Inflammatory macrophage (primary cell): ENCODE measurements at places on chromosomes 7 and 10.

- DNase-seq: peak; percentile 6
Observed at GRCh38 chr7:50962962-50963374, 180.3 kb upstream of the GRB10 start.

GRCh38 chr7:23462846-23463245, 7.4 kb downstream of the IGF2BP3 start:
- no peak for DNase-seq

DNA sequence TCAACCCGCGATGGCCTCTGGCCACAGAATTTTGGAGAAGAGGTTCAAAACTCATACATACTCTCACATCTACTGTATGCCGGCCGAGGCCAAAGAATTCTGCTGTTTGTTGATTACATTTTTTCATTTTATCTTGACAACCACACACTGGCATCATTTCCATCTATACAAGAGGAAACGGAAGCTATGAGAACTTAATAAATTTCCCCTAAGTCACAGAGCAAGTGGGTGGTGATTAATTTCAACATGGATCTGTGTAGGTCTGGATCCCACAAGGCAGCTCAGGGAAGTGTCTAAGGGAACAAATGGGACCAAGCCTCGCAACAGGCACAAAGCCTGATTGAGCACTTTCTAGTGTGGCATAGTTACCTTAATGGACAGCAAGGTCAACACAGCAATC, 18.0 kb downstream of the ELMO1 start:
- DNase-seq: peak; percentile 79

- DNase-seq: no peak
Observed at GRCh38 chr10:116259638-116260037, 13.4 kb downstream of the GFRA1 start.

GRCh38 chr7:87000344-87000743, 59.1 kb downstream of the ELAPOR2 start:
- no peak for DNase-seq

DNA sequence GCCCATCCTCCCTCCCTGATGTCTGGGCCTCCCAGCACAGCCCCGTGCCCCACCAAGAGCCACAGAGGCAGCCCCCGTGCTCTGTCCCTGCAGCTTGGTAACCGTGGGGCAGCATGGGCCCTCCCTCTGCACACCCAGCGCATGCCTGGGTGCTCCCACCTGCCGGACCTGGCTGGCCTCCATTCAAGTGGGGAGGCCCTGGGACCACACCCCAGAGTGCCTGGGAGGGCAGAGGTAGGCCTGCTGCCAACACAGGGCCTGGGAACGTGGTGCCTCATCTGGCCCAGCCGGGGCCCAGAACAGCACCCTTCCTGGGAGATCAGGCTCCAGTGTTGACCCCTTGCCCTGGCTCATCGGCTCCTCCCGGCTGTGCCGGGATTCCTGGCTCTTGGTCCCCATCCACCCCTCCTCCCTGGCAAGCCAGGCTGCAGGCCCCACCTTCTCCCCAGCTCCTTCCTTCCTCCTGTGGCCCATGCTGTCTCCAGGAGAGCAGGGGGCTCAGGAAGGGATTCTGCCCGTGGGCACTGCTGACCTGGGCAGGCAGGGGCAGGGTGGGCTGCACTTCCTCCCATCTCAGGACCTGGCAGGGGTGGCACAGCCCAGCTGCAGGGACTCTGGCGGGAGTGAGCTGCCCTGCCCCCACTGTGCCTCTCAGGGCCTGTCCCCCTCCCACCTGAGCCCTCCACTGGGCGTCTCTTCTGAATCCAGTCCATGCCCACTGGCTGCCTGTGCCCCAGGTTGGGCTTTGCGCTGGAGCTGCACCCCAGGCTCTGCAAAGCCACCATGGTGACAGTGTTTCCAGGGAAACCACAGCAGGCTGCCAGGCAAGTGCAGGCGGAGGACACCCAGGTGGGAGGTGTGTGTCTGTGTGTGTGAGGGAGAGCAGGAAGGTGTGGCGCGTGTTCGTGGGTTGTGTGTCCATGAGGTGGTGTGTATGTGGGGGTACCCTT, 32.6 kb downstream of the PWWP2B start:
- no peak for DNase-seq

DNA sequence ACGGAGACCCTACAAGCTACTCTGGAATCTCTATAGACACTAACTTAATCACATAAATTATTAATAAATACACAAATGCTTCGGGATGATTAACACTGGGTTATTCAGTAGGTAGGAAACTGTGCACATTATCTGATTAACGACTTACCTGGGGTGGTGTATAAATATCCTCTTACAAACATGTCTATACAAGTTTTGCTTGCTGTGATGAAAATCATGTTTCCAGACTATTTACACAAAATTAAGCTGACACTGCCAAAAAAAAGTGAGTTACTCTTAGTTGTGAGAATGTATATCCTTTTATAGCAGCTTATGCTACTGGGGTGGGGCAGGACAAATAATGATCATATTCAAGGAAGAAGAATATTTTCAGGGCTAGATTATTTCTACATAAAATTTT, 314.6 kb downstream of the C7orf25 start:
- no peak for DNase-seq

GRCh38 chr7:29099896-29100847, 46.2 kb downstream of the CPVL start:
- DNase-seq: no peak

DNA sequence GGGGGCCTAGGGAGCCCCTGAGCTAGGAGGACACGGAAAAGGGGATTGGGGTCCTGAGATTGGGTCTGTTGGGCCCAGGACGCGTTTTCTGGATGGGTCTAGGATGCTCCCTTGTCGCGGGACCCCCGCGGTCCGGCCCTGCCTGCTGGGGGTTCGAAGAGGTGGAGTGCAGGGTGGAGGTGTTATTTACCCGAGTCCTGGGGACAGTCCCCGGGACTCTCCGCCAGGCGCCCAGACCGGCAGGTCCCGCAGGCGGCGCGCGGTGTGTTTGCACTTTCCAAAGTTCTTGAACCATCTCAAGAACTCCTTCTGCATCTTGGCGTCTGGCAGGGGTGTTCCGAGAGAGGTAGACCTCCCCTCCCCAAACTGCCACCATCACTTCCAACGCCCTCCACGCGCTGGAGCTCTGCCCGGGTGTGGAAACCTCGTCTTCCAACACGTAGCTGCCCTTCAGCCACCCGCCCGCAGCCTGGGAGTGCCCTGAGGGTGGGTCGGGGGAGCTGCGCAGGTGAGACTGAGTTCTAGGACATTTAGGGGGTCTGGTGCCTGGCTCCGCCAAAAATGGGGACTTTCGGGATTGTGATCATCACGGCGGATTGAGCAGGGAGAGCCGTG, 569 bp downstream of the CAV1 start:
- no peak for DNase-seq

DNA sequence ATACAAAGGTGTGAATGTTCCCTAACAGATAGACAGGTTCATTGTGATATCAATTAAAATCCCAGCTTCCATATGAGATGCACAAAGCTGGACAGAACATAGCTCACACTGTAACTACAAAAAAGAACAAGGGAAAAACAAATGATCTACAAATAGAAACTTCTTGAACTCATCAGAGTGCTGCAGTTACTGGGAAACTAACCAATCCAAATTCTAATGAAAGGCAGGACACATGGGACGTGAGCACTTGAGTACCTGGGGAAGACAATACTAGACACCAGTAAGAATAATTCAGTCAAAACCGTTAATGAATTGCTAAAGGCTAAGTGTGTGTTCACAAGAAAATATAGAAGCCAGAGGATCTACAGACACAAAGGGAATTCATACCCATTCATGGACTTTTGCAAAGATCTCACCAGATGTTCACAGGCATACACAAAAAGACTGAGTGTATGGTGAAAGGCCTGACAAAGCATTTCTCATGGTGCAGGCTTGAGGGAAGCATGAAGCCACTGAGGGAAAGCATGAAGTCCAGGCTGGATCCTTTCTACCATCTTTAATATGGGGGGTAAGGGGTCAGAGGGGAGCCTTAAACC, 7.8 kb upstream of the GPR22 start:
- no peak for DNase-seq

- DNase-seq: no peak
Observed at GRCh38 chr7:74069086-74069541, 14.5 kb upstream of the LIMK1 start.

DNA sequence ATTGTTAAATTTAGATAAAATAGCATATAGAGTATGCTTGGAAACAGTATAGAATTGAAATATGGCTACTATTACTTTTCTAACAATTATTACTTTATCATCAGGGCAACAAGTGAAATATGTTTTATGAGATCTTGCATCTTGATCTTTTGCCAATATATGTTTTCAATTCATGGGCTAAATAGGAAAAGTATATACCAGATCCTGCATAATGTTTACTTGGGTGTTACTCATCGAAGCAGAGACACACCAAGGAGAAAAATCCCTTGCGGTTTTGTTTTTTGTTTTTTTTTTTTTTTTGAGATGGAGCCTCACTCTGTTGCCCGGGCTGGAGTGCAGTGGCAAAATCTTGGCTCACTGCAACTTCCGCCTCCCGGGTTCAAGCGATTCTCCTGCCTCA, 541.4 kb downstream of the SUGCT start:
- DNase-seq: no peak

DNA sequence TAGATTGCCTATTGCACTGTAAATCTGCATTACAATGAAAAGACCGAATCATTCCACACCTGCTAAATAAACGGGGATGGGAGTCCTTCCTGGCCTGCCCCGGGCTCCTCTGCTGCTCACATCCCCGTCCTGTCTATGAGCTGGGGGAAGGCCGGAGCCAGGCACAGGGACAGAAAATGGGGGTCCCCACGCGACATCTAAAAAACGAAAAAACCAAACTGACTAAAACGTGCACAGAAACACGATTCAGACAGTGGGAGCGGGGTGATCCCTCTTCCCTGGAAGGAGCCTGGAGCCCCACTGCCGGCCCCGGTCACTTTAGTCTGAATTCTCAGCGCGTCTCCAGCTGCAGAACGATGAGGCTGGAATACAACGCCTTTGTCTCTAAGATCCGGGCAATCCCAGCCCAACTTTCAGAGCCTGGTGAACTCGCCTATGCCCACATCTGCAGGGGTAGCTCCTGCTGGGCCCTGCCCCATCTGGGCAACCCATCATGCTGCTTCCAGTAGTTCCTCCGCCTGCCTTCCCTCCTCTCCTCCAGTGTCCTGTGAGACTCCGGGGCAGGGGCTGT, 78.0 kb downstream of the ADARB2 start:
- DNase-seq: no peak

GRCh38 chr10:10725196-10725595, 292.5 kb upstream of the CELF2 start:
- no peak for DNase-seq

GRCh38 chr7:149741629-149742028, 31.8 kb downstream of the ZNF467 start:
- DNase-seq: peak; percentile 23

DNA sequence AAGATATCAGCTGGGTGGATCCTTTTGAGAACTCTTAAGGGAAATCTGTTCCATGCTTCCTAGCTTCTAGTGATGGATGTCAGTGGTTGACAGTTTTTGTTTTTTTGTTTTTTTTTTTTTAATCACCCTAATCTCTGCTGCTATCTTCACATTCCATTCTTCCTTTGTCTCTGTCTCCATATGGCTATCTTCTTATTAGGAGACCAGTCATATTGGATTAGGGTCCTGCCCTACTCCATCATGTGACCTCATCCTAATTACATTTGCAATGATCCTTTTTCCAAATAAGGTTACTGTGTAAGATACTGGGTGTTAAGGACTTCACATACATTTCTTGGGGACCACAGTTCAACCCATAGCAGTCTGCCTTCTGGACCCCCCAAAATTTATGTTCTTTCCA, 69.7 kb downstream of the MLLT10 start:
- no peak for DNase-seq

DNA sequence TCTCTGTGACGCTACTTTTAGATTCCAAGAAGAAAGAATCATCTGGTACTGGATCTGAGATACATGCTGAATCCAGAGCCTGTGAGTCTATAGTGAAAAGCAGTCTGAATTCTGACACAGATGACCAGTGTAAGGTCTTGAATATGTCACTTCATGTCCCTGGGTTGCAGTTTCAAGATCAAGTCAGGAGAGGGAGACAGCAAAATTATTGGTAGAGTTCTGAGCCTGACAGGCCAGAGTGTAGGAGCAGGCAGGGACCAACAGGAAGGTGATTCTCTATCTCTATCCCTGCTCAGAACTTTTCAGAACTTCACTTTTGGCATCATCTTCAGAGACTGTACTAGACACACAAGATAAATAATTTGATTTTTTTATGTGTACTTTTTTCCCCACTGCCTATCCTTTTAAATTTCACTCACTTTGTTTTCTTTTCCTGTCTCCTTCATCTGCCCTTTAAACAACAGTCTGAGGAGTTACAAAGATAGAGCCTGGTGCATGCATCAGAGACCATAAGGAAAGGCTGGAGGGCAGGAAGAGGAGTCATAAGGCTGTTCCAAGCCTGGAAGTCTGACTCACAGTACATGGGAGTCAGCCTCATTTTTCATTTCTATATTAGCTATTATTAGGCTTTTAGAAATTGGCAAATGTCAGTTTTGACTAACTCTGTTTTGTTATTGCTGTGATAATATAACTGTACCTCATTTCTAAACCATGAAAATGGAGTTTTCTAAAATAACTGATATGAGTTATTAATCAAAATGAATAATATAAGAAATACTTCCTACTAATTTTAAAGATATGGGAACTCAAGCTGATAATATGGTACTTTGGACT, 120.2 kb upstream of the TMEM229A start:
- DNase-seq: peak; percentile 2

GRCh38 chr10:35234073-35234472, 102.2 kb upstream of the CCNY start:
- no peak for DNase-seq

DNA sequence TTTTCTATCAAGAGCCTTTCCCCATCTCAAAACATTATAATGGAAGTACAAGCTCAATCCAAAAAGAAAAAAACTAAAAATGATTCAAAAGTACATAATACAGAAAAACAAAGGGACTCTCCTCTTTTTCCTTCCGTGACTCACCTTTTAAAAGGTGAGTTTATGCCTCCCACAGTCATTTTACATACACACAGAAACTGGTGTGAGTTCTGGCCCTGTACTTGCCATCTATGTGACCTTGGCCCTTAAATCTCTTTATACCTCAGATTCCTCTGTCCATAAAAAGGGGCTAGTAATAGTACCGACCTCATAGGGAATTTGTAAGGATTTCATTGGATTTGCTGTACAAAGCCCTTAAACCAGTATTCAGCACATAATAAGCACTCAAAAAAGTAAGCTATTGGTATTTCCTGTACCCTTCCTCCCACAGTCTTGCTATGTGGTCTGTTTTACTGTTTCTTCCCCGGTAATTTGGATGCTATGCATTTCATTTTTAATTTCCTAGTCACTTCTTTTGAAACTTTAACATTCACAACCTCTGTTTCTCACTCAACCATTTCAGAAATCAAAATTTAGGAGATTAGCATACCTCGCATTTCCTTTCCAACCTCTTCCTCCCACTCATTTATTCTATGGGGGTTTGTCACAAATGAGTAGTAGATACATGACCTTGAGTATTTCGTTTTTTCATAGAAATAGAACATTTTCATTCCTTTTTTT, 39.0 kb downstream of the STK17A start:
- no peak for DNase-seq

- DNase-seq: no peak
Observed at GRCh38 chr10:124429576-124429975, 10.9 kb upstream of the OAT start.

- no peak for DNase-seq
Observed at GRCh38 chr7:38382684-38383083, 109.2 kb upstream of the TARP start.

- DNase-seq: no peak
Observed at GRCh38 chr10:31816318-31816717, 112.3 kb downstream of the ARHGAP12 start.

GRCh38 chr7:101125989-101126650, 784 bp upstream of the SERPINE1 start:
- no peak for DNase-seq

- DNase-seq: peak; percentile 32
Observed at GRCh38 chr7:130273081-130273932, 6.6 kb downstream of the CPA2 start.
